ENCODE measurements at places on chromosomes 7 and 10.
A peak's percentile ranks its signal among the peaks of the same experiment; 100 is the strongest.

DNA sequence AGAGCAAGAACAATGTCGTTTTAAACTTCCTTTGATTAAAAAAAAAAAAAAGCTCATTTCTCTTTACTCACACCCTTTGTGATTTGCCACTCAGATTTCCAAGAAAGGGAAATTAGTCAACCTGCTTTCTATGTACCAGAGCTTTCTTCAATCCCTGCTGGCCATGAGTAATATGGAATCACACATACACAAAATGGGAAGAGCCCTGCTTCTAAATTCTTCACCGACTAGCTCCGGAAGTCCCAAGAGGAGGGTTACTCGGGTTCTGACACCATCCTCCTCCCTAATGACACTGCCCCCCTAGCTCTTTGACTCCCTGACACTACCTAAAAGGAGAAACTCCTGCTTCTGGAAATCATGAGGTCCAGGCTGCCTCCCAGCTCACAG, 81.8 kb upstream of the SFMBT2 start:
- no peak for DNase-seq

- no peak for DNase-seq
These were observed 168.7 kb downstream of the SND1 start for GRCh38 chr7:127820732-127821085.

GRCh38 chr7:21256310-21256877, 171.5 kb upstream of the SP4 start:
- DNase-seq: no peak

GRCh38 chr10:16856092-16856491, 38.9 kb upstream of the RSU1 start:
- no peak for DNase-seq

DNA sequence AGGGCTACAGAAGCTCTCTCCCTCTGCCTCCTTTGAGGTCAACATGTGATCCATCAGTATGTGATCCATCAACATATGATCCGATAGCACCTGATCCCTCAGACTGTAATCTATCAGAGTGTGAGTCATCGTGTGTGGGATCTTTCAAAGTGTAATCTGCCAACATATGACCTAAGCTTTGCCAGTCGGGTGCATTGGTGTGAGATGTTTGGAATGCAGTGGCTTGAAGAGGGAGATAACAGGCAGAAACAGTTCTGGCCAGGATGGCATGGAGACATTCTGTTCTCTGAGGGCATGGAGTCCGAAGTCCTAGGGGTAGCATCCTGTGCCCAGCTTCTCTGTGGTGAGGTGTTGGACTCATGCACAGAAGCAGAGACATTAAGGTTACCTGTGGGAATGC, 217.7 kb upstream of the ETV1 start:
- no peak for DNase-seq

GRCh38 chr7:93374345-93374940, 142.3 kb downstream of the VPS50 start:
- no peak for DNase-seq

DNA sequence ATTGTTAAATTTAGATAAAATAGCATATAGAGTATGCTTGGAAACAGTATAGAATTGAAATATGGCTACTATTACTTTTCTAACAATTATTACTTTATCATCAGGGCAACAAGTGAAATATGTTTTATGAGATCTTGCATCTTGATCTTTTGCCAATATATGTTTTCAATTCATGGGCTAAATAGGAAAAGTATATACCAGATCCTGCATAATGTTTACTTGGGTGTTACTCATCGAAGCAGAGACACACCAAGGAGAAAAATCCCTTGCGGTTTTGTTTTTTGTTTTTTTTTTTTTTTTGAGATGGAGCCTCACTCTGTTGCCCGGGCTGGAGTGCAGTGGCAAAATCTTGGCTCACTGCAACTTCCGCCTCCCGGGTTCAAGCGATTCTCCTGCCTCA, 541.4 kb downstream of the SUGCT start:
- no peak for DNase-seq

DNA sequence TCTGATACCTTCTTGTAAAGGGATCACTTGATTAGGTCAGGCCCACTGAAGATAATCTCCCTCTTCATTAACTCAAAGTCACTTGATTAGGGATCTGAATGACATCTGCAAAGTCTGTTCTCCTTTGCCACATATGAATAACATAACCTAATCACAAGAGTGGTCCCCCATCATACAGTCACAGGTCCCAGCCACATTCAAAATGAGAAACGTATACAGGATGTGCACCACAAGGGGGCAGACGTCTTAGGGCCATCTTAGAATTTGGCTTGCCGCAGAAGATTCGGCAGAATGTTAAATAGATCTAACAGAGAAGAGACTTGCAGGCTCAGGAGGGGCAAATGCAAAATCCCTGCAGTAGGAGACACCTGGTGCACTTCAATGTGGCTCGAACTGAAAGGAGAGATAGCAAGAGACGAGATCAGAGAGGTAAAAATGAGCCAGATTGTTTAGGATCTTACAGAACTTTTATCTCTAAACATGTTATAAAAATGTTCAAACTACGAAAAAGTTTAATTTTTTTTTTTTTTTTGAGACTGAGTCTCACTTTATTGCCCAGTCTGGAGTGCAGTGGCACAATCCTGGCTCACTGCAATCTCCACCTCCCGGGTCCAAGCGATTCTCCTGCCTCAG, 10.4 kb upstream of the SMC3 start:
- peak; percentile 48 for DNase-seq

GRCh38 chr10:22022257-22023032, 18.9 kb upstream of the DNAJC1 start:
- peak; percentile 11 for DNase-seq

DNA sequence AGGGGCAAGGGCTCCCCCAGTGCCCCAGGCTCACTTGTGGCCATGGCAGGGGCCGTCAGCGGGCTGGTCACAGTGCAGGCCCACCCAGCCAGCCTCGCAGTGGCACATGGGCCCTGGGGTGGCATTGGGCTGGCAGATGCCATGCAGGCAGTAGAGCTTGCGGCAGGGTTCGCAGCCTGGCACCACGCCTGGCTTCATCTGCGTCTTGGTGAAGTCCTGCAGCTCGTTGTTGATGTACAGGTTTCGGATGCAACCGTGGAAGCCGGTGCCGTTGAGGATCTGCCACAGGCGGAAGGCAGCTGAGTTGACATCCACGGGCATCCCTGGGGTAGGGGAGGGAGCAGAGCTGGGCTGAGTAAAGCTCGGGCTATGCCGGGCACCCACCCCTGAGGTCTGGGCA, 170.6 kb downstream of the LCOR start:
- DNase-seq: no peak

DNA sequence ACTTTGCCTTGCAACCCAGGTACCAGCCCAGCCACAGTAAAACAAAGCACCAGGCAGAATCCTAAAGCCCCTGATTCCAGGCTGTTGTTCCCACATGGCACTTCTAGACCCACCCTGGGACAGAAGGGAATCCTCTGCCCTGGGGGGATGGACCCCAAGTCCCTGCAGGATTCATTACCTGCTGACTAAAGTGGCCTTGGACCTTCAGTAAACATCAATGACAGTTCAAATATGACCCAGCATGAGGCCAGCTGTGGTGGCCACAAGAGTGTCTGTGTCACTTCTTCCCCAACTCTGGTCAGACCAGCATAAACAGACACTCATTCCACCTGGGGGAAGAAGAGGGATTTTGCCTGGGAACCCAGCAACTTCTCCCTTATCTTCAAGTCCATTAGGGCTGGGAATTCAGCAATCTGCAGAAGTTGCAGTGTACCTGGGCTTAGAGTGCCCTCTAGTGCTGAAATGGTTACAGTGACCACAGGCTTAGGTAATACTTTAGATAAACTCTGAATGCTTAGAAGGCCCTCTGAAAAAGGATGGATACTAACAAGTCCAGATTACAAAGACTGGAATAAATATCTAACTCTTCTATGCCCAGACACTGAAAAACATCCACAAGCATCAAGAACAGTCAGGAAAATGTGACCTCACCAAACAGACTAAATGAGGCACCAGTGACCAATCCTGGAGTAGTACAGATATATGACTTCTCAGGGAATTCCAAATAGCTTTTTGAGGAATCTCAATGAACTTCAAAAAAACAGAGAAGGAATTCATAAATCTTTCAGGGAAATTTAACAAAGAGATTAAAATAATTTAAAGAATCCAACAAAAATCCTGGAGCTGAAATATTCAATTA, 108.5 kb upstream of the TMEM168 start:
- no peak for DNase-seq

DNA sequence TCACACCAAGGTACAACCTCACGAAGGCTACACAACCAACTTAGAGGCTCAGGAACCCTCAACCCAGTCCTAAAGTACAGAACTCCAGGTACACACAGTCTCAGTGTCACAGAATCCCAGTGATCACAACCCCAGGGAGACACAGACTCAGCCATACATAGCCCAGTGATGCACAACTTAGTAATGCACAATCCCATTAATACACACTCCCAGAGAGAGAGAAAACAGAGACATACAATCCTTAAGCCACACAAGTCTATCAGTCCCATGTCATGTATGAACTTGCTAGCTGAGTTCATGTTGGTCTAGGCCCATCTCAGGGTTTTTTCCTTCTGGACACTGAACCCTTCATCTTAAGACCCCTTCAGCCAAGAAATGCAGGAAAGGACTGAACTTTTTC, 4.6 kb downstream of the KCNIP2 start:
- no peak for DNase-seq

GRCh38 chr7:468681-469562, 50.7 kb downstream of the PDGFA start:
- DNase-seq: no peak

GRCh38 chr10:110275128-110275729, 29.5 kb downstream of the SMNDC1 start:
- DNase-seq: no peak

DNA sequence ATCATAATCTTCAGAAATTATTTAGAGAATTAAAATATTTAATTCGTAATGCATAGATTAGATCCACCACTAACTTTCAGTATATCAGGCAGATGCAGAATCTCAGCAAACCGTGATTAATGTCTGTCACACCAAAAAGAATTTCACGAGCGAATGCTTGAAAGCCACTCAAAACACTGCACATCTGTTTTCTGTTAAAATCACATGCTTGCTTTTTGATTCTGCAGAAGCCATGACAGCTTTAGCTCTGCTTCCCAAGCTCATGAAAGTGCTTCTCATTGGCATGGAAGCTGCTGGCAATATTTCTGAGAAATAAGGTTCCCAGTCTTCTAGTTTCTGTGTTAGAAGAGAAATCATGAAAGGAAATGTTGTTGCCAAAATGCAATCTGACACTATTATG, 837.8 kb upstream of the LRRN3 start:
- DNase-seq: no peak

DNA sequence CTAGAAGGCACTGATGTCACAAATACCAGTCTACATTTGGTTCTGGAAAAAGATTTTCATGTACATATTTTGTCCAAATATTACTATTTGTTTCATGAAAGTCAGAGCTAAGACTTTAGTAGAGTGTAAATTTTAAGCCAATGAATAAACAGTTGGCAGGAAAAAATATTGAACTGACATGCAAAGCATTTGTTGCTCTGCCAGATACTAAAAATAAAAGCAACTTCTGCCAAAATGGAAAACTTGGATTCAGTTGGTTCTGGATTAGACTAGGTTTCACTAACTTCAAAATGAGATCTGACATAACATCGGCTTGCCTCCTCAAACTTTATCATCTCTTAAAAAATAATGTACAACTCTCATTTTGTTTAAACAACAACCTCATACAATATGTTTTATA, 34.9 kb downstream of the FAM204A start:
- DNase-seq: no peak

- DNase-seq: no peak
These were observed 21.7 kb downstream of the PLAU start for GRCh38 chr10:73932620-73933112.

- no peak for DNase-seq
These were observed 510.6 kb downstream of the ARL4A start for GRCh38 chr7:13198036-13198435.

GRCh38 chr7:101390901-101391301, 28.2 kb downstream of the COL26A1 start:
- DNase-seq: peak; percentile 21

DNA sequence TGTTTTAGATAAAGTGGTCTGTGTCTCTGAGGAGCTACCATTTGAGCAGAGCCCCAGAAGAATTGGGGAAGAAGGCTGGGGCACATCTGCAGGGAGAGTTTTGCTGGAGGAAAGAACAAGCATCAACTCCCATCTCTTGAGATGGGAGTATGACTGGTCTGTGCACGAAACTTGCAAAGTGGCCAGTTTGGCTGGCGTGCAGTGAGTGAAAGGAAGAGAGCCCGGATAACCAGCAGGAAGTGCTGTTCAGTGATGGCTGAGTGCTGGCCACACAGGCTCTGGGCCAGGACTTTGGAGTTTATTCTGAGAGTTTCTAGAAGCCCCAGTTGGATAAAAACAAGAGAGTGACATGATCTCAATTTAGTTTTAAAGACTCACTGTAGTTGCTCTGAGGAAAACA, 34.4 kb upstream of the SVIL start:
- DNase-seq: no peak

GRCh38 chr7:155819186-155819585, 6.9 kb upstream of the SHH start:
- no peak for DNase-seq

GRCh38 chr10:52652431-52653262, 119.9 kb downstream of the MBL2 start:
- no peak for DNase-seq

DNA sequence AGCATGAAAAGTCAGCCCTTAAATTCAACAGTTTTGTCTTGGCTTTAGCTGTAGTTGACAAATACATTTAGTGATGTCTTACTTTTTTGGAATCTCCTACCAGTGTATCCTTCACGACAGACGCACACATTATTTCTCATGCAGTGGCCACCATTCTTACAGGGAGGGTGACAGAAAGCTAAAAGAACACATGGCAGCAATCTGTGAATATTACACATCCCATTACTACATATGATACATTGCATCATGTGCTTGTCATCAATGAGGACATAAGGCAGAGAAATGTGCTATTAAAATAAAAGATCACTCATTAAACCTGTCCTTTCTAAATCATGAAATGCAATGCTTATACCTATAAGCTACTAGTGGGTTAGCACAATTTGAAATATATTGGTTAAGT, 66.6 kb downstream of the VWDE start:
- DNase-seq: no peak

- DNase-seq: no peak
These were observed 3.4 kb downstream of the PHF14 start for GRCh38 chr7:10977113-10977512.

GRCh38 chr7:107581387-107582013, 1.5 kb downstream of the BCAP29 start:
- no peak for DNase-seq

DNA sequence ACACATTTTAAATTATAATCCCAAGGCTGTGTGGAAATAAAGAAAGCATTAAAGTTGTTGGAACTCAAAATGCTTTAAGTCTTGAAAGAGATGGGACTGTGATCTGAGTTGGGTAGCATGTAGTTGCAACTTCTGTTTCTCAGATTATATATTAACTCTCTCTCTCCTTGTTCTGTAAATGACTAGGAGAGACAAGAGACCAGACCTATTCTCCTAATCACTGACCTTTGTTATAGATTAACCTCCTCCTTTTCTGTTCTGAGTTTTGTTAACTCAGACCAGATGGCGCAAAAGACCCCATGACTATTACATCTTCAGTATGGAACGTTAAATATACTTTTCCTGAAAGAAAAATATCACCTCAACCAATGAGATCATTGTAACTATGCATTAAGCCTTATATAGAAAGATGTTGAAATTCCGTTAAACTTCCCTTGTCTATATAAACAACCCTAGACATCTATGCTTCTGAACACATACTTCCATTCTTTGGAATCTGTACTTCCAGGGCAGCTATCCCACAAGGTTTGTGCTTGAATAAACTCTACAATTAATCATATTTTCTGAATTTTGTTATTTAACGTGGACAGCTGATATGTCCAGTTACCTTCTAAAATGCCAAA, 143.5 kb upstream of the TRIM24 start:
- no peak for DNase-seq

GRCh38 chr7:151676759-151677158, 157.1 kb upstream of the RHEB start:
- DNase-seq: no peak

Data from T-helper 2 cell treated with Interferon-gamma antibody and Interleukin-4, amounts not matched to agents 5 μg/mL and 100 μg/mL, for 36 hours (primary cell).